ENCODE measurements at places on chromosomes 13 and 19.

- DNase-seq = peak; percentile 89
These were observed 6.6 kb downstream of the ISOC2 start for GRCh38 chr19:55454787-55455243.

GRCh38 chr13:76289558-76289957, 596.6 kb downstream of the KCTD12 start:
- no peak for DNase-seq

DNA sequence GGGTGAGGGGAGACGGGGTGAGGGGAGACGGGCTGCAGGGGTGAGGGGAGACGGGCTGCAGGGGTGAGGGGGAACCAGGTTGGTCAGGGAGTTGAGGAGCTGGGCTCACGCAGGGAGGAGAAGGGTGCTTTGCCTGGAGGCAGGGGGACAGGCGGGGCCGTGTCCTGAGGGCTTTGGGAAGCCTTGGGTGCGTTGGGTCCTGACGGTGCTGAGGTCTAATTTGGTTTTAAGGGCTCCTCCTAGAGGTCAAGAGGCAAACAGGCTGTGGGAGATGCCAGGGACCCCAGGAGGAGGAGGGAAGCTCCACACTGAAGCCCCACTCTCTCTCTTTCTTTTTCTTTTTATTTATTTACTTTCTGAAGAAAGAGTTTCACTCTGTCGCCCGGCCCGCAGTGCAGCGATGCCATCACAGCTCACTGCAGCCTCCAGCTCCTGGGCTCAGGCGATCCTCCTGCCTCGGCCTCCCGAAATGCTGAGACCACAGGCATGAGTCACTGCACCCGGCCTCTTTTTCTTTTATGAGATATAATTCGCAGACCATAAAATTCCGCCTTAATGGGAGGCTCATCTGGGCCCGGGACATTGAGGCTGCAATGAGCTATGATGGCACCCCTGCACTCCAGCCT, 9.3 kb upstream of the MISP start:
- DNase-seq = peak; percentile 83

GRCh38 chr19:27744926-27745768, 1467.8 kb downstream of the UQCRFS1 start:
- peak; percentile 13 for DNase-seq

DNA sequence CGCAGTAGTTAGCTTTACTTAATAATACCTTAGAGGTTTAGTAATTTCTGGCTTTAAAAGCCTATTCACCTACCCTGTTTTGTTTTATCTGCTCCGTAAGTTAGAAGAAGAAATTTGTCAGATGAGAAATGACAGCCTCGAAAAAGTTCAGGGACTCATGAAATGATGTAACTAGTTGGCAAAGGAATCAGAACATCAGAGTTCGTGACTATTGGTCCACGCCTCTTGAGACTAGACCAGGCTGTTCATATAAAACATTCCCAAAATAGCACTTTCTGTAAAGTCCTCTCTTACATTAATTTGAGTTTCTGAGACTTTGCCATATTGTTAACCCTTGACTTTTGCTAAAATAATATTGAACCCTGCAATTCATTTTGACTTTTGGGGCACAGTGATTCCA, 92.0 kb downstream of the HS6ST3 start:
- no peak for DNase-seq

DNA sequence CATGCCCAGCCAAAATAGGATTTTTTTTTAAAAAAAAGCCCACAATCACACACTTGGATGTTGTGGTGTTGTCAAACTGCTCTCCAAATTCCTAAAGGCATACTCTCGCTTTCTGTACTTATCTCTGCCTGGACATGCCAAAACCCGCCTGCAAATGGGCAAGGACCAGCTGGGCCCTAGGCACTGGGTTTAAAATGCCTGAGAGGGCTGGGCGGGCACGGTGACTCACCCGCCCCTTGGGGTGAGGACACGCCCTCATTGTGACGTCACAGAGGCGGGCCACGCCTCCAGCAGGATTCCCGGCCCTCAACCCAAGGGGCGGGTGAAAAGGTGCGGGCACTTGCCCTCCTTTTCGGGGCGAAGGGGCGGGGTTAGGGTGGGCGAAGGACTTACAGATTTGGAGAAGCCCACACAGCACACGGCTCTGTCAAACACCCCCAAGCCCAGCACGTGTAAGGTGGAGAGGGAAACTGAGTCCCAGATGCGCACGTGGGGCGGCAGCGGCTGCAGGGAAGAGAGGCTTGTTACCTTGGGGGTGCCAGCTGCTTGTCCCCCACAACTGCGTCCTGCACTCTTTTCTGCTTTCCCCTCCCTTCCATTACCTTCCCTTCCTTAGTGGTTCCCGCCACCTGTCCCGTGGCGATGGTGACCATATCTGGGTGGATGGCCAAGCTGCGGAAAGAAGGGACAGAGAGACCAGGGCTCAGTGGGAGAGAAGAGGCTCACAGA, 6.6 kb downstream of the EML2 start:
- peak; percentile 98 for DNase-seq

Measured in endodermal cell (in vitro differentiated cells).